ENCODE measurements at places on chromosomes 3 and 15.

GRCh38 chr3:182397164-182397563 is 396.1 kb upstream of the ATP11B start:
- DNase-seq: no peak

DNA sequence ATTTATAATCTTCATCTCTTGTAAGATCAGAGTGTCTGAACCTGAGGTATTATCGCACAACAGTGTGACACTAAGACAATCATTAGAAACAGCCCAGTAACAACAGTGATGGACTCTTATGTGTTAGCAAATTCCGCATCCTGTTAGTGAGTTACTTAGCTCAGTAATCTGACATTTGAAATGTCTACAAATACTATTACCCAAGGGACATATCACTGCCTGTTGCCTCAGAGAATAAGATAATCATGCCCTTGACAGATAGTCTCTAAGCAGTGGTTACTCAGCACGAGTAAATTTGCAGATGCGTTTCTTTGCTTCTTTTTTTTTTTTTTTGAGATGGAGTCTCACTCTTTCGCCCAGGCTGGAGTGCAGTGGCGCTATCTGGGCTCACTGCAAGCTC is 13.4 kb upstream of the RTP1 start:
- no peak for DNase-seq

GRCh38 chr3:118833075-118833474 is 201.6 kb downstream of the IGSF11 start:
- DNase-seq: no peak

DNA sequence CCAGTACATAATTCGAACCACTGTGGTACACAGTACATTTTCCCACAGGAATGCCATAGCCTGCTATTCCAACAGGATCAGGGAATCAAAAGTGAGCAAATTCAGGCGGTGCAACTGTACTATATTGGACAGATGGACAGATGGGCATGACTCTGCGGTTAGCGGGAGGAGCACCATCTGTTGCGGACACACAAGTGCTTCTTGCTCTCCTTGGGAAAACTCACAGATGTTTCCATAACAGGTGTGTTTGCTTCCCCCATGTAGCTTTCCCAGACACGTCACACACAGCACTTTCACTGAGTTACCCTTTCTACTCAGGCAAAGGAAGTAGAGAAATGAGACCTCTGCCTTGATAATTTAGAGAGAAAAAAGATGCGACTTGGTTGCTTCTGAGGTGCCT is 325.1 kb upstream of the THBS1 start:
- DNase-seq: no peak

GRCh38 chr3:127296166-127296565 is 8.3 kb upstream of the PRR20G start:
- DNase-seq: no peak
